Hematopoietic multipotent progenitor cell treated with erythropoietin and hydrocortisone succinate and interleukin-3 and kit ligand, for 6 days (in vitro differentiated cells): ENCODE measurements at places on chromosomes 3 and 15.

DNA sequence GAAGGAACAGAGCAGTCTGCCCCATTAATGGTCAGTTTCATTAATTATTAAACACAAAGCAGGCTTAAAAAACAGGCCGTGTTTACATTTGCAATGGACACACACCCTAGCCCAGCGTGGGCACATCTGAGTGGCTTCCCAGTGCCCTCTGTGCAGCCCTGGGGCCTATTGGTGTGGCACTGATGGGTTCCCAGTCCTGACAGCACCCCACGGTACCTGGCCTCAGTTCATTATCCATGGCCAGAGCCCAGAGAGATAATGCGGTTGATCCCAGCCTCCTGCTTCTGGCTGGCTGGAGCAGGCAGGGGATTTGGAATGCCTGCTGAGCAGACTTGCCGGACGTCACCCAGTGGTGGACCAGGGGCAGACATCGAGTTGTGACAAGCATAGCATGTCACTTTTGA is 110.5 kb upstream of the ABHD17C start:
- DNase-seq: no peak

GRCh38 chr3:48656061-48656840 is 6.4 kb downstream of the CELSR3 start:
- peak; percentile 92 for DNase-seq

DNA sequence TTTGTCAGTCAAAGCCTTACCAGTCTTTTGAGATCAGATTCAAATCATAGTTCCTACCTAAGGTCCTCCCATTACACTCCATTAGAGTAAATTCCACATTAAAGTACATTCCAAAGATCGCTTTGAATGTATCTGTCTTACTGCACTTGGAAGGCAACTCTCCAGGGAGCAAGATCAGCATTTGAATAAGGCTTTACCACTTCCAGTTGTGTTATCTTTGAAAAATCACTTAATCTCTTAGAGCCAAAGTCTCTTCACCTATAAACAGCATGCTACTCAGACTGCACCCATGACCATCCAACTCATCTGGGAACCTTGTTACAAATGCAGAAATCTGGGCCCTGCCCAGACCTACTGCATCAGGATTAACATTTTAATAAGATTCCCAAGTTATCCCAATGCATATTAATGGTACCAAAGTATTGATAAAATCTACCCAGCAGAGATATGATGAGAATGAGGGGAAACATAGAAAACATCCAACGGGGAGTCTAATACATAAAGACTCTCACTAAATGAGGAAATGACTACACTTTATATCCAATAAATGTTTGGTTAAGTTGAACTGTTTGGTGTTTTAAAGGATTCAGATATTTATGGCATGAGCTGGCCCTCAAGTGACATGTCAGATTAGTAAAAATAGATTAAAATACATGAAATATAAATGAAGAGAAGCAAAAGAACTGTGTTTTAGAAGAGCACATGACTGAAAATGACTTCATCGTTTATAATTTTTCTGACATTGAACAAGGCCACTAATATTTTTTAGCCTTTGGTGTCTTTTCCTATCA is 75.9 kb downstream of the TNIK start:
- DNase-seq: no peak

DNA sequence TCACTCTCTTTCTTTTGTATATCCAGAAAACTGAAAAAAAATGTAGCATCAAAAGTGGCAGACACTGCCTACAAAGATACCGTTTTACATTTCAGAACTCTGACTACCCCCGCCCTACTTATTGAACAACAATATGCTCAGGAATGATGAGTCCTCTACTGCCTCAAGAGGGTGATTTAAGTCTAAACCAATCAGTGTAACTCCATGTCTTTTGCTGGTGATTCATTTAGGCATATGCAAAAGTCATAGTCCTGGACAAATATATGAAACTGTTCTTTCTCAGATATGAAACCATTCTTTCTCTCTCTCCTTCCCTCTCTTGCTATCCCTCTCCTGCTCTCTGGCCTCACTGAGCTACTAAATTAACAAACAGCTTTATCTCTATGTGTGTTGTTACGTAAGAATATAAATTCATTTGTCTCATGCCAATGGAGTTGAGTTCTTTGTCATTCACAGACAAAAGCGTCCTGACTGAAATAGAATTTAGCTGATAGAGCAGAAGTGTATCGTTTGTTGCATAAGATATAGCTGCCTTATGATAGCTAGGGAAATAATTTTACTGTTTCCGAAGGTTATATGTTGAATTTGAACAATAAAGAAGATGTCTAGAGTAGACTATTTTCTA is 133.7 kb upstream of the OSTN start:
- DNase-seq: no peak

DNA sequence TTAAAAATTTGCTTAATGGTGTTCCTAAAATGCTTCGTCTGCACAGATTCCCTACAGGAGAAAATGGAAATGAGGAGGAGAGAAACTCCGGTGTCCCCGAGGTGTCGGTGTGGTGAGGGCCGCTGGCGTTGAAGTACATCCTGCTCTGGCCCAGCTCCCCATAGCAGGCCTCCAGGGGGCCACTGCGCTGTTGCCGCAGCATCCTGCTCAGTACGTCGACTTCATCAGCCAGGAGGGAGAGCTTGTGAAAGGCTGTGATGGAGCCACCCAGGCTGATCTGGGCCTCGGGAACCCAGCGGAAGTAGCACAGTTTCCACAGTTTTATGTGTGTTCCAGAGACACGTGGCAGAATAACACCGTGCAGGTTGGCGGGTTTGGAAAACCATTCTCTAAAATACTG is 37.8 kb downstream of the FAN1 start:
- DNase-seq: no peak

GRCh38 chr3:28547677-28548076 is 199.1 kb upstream of the AZI2 start:
- DNase-seq: no peak

DNA sequence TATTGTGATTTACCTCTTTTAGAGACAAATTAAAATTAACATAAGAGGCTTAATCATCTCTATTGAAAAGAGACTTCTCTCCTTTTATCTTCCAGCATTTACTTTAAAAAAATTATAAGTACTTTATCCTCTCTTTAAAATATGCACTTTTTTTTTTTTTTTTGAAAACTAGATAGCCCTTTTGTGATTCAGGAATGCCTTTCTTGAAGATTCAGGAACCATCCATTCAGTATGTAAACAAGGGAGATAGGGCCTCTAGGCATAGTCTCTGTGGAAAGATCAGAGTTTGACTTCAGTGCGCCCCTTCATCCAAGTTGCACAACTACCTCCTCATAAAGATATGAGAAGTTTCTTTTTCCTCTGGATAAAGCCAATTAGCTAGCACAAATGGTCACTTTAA is 1163.7 kb downstream of the SI start:
- DNase-seq: no peak

DNA sequence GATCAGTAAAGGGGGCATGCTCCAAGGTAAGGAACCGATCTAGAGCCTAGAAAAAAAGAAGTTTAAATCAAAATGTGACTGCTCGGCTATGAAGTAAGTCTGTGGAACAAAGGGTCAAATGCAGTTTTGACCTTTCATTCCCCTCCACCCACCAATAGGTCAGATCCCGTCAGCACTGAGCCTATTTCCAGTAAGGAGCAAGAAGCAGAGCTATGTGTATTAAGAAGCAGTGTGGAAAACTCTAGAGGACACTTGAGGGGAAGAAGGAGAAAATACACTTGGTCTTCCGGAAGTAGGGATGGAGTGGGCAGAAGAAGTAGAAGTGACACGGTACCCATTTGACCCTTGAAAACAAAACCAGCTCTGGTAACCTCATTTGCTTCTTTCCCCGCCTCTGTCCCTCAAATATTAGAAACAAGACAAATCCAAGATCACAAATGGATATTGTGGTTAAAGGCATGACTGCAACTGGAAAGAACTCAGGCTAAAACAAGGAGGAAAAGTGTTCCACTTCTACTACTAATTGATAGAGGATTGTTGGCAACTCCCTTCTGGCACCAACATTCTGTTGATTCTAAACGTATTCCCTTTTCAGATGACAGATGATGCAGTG is 888.3 kb upstream of the NR2F2 start:
- no peak for DNase-seq

DNA sequence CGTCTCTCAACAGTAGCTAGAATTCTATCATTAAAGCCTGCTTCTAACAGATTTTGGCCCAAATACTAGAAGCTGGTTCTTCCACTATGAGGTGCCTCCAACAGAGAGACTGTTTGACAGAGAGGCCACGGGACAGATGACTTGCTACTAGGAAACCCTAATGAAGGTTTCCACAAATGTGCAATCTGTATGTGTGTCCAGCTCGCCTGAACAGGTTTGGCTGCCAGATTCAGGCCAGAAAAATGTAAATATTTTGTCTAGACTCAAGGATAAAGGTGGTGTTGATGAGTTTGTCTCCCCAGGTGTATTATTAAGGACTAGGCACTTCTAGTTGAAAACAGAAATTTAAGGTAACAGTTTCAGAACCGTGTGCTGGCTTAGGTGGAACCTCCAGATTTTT is 91.6 kb upstream of the TRIM42 start:
- DNase-seq: no peak

GRCh38 chr15:78950343-78950742 is 5.5 kb upstream of the CTSH start:
- no peak for DNase-seq

DNA sequence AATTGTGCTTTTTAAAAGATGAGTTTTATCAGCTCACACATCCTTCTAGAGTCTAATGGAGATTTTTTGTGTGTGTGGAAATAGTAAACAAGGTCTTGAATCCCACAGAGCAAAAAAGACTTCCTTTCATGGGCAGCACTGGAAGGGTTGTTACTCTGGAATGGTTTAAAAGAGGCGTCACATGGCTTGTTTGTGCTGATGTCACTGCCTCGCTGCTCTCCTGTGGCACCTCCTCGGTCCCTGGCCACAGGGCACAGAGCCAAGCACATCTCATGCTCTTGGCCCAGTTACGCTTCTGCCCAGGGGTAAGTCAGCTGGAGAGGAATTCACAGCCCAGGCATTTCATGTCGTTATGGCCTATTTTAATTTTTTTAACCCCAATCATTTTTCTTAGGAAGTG is 53.2 kb downstream of the PGPEP1L start:
- DNase-seq: no peak

DNA sequence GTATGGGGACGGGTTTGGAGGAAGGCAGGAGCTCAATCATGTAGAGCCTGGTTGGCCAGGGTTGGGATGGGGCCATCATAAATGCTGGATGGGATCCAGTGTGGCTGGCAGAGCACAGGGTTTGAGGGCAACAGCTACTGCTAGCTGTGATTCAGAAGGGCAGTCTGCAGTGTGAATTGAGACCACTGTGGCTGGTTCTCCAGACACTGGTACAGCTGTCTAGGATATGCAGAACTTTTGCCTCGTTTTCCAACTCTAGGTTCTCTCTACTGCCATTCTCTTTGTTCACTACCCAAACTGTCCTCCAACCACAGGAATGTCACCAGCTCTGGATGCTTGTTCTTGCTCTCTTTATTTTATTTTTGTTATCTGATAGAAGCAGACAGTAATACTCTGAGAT is 543.6 kb downstream of the AGBL1 start:
- no peak for DNase-seq

DNA sequence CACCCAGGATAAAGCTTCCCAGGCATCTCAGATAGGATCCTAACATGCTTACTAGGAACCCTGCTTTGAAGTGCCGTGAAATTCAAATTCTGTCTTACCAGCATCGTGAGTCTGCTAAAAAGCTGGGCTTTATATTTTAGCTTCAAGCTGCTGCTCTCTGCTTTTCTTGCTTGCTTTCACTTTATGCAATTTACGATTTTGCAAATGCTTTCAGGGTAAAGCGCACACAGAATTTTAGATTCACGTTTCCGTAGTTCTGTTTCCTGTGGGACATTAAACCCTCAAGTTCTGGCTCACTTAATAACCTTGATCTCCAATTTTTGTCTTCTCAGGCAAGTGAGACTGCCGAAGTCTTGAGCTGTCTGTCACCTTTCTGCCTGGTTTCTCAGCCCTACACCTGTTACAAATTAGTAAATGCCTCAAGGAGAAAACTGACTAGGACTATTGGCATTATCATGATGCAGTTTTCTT is 170.5 kb upstream of the TGFBR2 start:
- no peak for DNase-seq

- no peak for DNase-seq
These were observed 61.8 kb upstream of the SMAD3 start for GRCh38 chr15:67003586-67003985.

- no peak for DNase-seq
These were observed 238.0 kb downstream of the MYRIP start for GRCh38 chr3:40047406-40047805.

- no peak for DNase-seq
These were observed 24.2 kb upstream of the SLC41A3 start for GRCh38 chr3:126107957-126108675.

DNA sequence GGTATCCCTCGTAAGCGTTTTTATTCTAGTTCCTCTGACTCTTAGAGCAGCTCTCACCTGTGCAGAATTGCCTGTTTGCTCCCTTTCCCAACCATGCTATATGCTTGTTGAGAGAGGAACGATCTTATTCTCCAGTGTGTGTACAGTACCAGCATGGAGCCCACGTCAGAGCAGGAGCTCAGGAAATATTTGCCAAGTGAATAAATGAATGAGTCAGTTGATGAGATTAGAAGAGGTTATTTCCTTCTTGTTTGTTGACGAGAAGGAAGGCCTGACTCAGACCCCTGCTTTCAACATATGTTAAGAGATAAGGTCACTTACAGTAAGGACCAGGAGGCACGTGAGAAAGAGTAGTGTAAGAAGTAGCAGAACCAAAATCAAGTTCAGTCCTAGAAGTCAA is 106.3 kb upstream of the ABHD17C start:
- peak; percentile 16 for DNase-seq

GRCh38 chr3:10286133-10286524 is 6.6 kb downstream of the GHRL start:
- no peak for DNase-seq

DNA sequence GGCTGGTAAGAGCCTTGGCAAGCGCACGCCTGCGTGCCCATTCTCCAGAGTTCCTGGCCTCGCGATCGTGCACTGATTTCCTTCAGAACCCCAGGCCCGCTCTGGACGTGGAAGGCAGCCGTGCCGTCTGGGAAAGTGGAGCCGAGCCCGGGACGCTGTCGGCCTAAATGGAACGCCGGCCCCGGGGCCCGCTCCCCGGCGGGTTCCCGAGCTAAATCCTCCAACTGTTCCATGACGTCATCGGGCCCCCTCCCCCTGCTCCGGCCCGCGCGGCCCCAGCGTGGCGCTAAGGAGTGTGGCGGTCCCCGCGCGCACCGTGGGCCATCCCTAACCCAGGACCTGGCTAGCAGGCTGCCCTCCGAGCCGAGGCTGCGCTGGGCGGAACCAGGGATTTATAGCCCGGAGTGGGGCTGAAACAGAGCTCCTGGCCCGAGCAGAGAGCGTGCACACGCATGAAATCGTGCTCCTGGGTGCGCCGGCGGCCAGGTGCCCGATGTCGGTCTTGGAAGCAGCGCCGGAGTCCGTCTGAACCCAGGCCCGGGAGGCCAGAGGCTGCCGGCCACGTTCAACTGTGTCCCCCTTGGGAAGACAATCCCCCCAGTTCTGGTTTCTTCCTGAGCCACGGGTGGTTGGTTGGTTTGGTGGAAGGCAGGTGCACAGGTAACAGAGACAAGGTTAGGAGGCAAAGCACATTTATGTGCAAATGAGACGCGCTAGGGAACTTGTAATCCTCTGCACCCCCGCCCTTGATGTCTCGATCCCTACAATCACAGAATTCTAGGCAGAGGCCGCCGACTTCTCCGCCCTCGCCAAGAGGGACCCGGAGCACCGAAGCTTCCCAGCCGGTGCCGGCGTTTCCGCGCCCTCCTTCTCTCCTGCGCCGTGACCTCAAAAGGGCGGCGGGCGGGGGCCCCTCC is 84.9 kb upstream of the ETV5 start:
- no peak for DNase-seq

GRCh38 chr3:194938845-194939531 is 253.3 kb downstream of the FAM43A start:
- DNase-seq: no peak
